Myometrial cell (primary cell): ENCODE measurements at places on chromosomes 2 and 18. TPM values are rescaled to one million over a fixed set of nuclear protein-coding genes. Genes with fewer than 3 reads are reported as not detected.

The ZNF521 gene
- total RNA-seq: 1.2 and 2.1 TPM in 2 replicates

The SPATA3 gene
- not detected in 2 replicates for total RNA-seq

The COL4A3 gene
- not detected in 2 replicates for total RNA-seq

The RNPEPL1 gene
- 12.1 and 18.3 TPM in 2 replicates for total RNA-seq

The HOXD13 gene
- total RNA-seq: 0.29 and 0.53 TPM in 2 replicates

The BMP10 gene
- not detected in 2 replicates for total RNA-seq

The TMEM200C gene
- not detected in 2 replicates for total RNA-seq

The ANKRD53 gene
- total RNA-seq: 3.2 TPM in 1 of 2 replicates, not detected in the other

The SYT4 gene
- total RNA-seq: not detected in 2 replicates

The LCT gene
- 0.29 TPM in 1 of 2 replicates, not detected in the other for total RNA-seq

The SERPINE2 gene
- total RNA-seq: 35.1 and 36.3 TPM in 2 replicates

The KANSL3 gene
- total RNA-seq: 31.4 and 33.2 TPM in 2 replicates

The ESCO1 gene
- 11.0 and 12.9 TPM in 2 replicates for total RNA-seq

The CCL20 gene
- total RNA-seq: 0.18 and 0.86 TPM in 2 replicates

The DPYSL5 gene
- total RNA-seq: under 0.01 TPM in 1 of 2 replicates, not detected in the other

The GGCX gene
- total RNA-seq: 62.0 and 91.3 TPM in 2 replicates
